CD4-positive, alpha-beta T cell treated with Interleukin-4 for 4 hours (primary cell): ENCODE measurements at places on chromosomes 2 and 18.

DNA sequence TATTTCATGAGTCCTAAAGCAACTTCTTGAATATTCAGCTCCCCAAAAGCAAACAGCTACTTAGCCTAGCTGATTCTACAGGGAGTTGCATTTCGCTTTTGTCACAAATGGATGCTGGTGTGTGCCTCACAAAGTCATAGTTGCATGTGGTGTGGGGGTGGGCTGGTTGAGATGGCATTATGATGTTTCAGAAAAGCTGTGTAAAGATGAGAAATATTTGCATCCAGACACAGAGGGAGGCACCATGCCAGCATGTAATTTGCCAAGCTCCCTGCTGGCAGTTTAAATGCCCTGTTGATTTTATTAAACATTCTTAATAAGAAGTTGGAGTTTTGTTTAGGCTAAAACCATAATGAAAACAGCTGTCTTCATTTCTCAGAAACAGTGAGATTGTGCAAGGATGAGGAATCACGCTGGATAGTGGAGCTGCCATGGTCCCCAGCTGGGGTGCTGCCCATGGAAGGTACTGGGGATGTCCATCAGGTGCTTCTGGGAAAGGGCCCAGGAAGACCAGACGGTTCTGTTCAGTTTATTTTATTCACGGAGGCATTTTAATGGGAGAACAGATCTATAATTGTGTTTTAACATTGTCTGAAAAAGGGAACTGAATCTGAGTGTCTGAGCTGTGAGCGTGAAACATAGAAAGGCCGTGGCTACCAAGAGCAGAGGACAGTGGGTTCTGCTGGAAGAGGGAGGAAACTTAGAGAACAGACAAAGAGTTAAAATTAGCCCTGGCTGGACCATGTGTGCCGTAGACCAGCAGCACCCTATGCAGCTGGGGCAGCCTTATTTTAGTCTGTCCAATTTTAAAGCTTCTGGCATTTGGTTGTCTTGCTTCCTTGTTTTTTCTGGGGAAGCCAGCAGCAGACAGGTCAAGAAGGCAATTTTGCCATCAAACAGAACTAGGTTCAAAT is 177.1 kb downstream of the FAM210A start:
- no peak for DNase-seq

- no peak for DNase-seq
Measured at GRCh38 chr18:32438173-32438572, 32.5 kb downstream of the GAREM1 start.

DNA sequence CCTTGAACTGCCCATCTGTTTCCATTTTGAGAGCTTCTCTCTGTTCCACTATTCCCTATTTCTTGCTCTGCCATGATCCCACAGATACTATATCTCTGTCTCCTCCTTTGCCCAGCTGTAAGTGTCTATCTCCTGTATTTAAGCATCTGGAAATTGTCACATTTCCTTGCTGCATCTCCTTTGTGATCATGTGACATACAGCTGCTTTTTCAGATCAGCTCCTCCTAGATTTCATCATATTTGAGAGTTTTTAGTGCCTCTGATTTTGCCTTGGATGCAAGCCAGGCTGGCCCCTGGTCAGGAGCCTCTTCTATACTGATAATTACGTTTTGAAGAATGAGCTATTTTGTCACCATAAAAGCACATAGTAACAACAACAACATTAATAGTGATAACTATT is 131.7 kb upstream of the TNP1 start:
- no peak for DNase-seq

DNA sequence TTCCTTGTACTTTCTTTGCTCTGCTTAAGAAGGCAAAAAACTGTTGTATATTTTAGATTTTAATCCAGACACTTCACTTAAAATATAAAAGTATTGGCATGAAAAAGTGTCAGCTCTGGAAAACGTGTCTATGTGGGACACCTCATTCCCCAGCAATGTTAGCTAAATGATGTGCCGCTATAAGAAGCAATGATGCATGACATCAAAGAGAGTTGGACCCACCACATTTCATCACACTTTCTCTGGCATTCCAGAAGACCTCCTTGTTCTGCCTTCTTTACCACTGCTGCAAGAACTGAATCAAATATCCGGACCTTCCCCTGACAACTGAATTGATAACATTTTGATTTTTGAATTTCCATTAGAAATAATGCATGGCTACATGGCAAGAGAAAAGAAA is 242.4 kb upstream of the TANK start:
- no peak for DNase-seq

- no peak for DNase-seq
Measured at GRCh38 chr2:134368009-134368817, 114.3 kb downstream of the MGAT5 start.

- DNase-seq = no peak
Measured at GRCh38 chr18:76923485-76924085, 101.2 kb downstream of the ZNF236 start.
